Fibroblast of villous mesenchyme (primary cell): ENCODE measurements at places on chromosomes 5 and 9. TPM values are rescaled to one million over a fixed set of nuclear protein-coding genes. Genes with fewer than 3 reads are reported as not detected.

Gene NOL8
- 24.2 and 25.4 TPM in 2 replicates for total RNA-seq

Gene PROB1
- 3.9 and 4.3 TPM in 2 replicates for total RNA-seq

Gene ORM2
- total RNA-seq = not detected in 2 replicates

Gene CCNI2
- under 0.01 TPM in 1 of 2 replicates, not detected in the other for total RNA-seq

Gene TPM2
- 1,636 and 1,893 TPM in 2 replicates for total RNA-seq

Gene ENTPD8
- under 0.01 TPM in 1 of 2 replicates, not detected in the other for total RNA-seq

Gene MYMK
- not detected in 2 replicates for total RNA-seq

Gene NAIP
- total RNA-seq = 5.6 and 6.4 TPM in 2 replicates

GRCh38 chr9:123343443-123344191 is 12.4 kb upstream of the CRB2 start:
- no peak for DNase-seq

- DNase-seq = no peak
Observed at GRCh38 chr9:126488310-126488709, 125.4 kb upstream of the LMX1B start.

GRCh38 chr5:139038613-139039305 is 159.4 kb downstream of the SIL1 start:
- no peak for DNase-seq

DNA sequence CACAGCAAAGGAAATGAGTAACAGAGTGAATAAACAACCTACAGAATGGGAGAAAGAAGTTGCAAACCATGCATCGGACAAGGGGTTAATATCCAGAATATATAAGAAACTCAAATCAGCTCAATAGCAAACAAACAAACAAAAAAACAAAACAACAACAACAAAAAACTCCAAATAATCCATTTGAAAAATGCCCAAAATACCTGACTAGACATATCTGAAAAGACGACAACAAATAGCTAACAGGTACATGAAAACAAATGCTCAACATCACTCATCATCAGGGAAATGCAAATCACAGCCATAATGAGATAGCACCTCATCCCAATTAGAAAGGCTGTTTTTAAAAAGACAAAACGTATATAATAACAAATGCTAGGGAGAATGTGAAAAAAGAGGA is 111.2 kb downstream of the TRPM3 start:
- DNase-seq = no peak

GRCh38 chr5:18807256-18808149 is 1173.2 kb downstream of the TAF11L14 start:
- DNase-seq = no peak

GRCh38 chr5:36724467-36725332 is 118.3 kb downstream of the SLC1A3 start:
- no peak for DNase-seq

- peak; percentile 26 for DNase-seq
Observed at GRCh38 chr9:88716596-88717290, 181.8 kb downstream of the NXNL2 start.

DNA sequence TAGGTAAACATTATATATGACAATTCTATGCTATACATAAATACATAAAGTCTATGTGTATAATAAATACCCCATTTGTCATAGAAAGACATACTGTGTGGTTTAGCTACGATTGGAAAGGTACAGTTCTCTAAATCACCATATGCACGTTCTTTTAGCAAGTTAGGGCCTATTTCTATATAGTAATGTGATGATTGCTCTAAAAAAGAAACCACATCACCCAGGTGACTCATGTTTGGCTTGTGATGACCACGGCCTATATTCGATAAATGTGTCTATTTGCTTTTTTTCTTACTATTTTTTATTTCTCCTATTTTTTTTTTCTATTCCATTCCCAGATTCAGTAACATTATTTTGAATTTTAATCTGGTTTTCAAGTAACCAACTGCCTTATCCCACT is 34.7 kb downstream of the RETREG1 start:
- DNase-seq = no peak

GRCh38 chr9:87501806-87502205 is 4.1 kb downstream of the DAPK1 start:
- peak; percentile 88 for DNase-seq

GRCh38 chr5:95664204-95664786 is 17.7 kb downstream of the RFESD start:
- peak; percentile 82 for DNase-seq

- peak; percentile 38 for DNase-seq
Observed at GRCh38 chr9:77177894-77178794, 810 bp downstream of the VPS13A start.

DNA sequence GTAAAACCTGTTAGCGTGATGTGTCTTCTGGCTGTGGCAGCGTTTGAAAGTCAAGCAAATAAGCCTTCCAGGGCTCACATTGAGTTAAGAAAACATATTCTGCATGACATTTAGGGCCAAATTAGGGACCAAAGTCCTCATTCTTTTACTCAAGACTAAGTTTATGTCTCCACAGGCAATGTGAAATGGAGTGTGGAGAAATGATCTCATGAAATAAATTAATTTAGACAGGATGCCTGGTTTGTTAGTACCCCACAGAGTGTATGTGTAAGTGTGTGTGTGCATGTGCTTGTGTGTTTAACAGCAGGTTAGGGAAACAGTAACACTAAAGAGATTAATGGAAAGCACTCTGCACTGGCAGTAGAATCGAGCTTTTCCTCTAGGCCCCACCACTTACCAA is 82.9 kb upstream of the SNX2 start:
- DNase-seq = no peak

- DNase-seq = no peak
Observed at GRCh38 chr5:33244441-33245150, 196.2 kb upstream of the TARS1 start.

GRCh38 chr9:110451726-110452125 is 114.1 kb upstream of the TXNDC8 start:
- no peak for DNase-seq

DNA sequence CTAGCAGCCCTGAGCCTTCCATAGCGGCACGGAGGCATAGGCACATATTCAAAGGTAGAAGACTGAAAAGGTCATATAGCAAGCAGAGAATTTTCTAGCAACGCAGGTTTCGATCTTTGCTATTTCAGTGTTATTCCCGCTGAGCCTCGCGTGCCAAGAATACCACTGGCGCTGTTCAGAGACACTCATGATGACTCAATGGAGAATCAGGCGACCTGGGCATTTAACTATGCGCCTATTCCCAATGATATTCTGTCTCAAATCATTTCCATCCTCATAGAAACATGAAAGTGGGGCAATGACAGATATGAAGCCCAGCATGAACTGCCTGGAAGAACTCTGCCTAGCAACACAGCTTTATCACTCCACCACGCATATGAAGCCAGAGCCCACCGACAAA is 59.9 kb downstream of the EFNA5 start:
- no peak for DNase-seq
